Stimulated activated CD4-positive, alpha-beta T cell treated with anti-CD3 and anti-CD28 coated beads, Interleukin-1b, Interleukin-23, amount 100 ng/mL, for 1 hour (primary cell): ENCODE measurements at places on chromosomes 12 and 14.
A peak's percentile ranks its signal among the peaks of the same experiment; 100 is the strongest.

DNA sequence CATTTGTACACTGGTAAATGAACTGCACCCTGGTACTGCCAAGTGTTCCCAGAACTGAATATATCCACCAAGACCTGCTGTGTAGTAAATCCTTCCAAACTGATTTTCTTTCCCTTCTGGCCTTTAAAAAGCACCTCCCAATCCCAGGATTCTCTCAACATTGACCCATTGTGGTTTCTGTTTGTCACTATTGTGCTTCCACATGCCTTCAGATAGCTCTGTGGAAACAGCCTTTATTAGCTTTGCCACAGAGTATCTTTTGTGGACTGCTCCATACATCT, 949 bp upstream of the KIF21A start:
- no peak for DNase-seq

DNA sequence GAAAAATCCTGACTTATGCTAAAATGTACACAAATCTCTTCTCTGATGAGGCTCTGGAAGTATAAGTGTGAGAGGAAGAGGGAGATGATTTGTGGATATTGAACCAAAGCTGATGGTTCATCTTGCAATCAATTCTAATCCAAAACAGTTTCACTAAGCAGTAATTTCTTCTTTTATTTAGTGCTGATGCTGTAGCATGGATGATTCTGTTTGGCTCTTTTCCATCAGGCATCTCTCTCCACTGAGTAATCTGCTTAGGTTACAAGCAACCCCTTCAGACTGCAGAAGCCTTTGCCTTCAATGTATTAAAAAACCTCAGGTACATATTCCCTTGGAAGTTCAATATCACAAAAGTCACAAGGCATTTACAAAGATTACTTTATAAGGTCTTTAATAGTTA, 159.1 kb upstream of the CCDC198 start:
- no peak for DNase-seq

DNA sequence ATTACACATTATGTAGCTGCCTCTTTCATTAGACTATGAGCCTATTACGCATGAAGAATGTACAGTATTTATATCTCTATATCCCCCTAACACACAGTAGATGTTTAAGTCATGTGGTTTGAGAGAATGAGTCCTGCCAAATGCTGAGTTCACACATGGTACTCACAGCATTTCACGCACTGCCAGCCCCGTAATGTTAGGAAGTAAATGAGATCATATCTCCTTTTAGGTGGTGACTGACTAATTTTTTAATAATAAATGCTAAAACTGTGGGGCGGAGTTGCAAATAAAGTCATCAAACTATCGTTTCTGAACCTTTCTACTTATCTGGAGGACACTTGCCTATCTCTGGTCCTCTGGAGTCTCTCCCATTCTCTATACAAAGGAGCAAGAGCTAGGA, 343.8 kb downstream of the ADAMTS20 start:
- no peak for DNase-seq

DNA sequence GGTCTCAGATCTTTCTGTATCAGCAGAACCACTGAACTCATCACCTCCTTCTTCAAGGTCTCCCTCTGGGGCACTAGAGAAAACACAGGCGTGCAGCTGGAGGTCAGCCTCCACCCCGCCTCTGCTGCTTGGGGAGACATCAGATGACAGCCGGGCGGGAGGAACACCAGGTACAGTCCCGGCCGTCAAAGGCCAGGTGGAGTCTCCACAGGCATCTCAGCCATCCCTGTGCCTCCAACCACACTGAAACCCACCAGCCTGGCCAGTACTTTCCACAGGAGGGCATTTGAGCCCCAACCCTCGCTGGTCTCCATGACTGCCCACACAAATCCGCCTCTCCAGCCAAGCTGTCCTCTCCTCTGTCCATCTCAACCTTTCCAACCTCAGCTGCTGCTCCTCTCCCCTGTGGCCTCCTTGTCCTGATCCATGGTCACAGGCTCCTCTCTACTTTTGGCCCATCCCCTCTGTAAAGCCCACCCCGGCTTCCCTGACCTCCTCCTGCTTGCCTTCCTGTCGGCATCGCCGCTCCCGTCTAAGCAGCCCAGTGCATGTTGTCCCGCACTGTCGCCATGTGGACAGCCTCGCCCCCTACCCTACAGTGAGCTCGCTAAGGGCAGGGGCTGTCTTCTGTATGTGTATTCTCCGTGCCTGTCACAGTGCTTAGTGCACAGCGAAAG, 21.4 kb upstream of the FKBP4 start:
- no peak for DNase-seq

DNA sequence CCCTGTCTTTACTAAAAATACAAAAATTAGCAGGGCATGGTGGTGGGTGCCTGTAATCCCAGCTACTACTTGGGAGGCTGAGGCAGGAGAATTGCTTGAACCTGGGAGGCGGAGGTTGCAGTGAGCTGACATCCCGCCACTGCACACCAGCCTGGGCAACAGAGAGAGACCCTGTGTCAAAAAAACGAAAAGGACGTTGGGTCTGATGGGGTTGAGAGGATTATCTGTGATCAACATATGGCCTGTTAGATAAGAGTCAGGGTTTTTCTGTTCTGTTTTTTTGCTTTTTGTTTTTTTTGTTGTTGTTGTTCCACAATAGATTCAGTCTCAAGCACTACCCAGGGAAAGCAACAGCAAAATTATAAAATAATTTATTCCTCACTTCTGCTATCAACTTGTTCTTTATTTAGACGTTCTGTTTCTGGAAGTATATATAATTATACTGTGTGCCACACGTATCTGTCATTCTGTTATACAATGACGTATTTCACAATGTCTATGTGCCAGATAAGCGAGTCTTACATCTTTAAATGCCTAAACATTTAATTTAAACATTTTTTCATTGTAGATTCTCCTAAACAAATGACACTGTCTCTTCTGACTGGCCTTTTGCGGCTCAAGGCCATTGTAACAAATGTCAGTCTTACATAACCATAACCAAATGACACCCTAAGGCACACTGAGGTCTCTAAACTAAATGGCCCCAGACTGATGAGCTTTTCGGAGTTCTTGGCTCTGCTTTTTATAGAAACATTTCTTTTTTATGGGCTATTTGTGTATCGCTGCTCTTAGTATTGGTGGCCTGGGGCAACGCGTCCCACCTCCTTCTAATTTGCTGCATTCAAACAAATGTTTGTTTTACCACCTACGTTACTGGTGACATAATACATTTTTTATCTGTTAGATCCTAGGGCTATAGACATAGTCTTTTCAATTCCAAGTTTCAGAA, 7.2 kb upstream of the P2RX4 start:
- DNase-seq, result no peak

DNA sequence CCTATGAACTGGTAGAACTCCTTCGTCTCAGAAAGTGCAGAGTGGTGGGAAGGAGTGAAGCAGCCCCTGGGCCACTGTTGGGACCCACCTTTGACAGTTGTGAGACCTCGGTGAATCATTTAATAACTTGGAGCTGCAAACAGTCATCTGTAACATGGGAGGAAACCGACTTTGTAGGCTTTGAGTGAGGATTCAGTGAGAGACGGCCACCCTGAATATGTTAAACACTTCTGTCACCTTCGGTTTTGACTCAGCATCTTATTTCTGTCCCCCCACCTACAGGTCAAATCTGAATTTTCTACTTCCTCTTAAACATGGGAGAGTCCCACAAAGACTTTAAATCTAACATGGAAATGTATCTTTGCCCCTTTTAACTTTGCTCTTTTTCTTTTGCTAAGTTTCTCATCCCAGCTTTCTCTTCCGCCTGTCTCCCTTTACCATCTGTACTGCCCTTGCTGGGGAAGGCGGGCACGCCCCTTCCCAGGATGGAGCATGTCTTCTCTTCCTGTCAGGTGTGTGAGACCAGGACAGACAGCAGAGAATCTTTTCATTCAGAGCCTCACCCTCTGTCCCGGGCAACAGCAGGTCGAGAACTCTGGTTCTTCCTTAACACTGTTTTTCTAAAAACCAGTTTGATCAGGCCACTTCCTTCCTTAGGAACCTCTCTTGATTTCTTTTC, 37.1 kb downstream of the ZC3H14 start:
- DNase-seq, result no peak

GRCh38 chr14:91155626-91156089, 41.8 kb downstream of the DGLUCY start:
- DNase-seq, result no peak

DNA sequence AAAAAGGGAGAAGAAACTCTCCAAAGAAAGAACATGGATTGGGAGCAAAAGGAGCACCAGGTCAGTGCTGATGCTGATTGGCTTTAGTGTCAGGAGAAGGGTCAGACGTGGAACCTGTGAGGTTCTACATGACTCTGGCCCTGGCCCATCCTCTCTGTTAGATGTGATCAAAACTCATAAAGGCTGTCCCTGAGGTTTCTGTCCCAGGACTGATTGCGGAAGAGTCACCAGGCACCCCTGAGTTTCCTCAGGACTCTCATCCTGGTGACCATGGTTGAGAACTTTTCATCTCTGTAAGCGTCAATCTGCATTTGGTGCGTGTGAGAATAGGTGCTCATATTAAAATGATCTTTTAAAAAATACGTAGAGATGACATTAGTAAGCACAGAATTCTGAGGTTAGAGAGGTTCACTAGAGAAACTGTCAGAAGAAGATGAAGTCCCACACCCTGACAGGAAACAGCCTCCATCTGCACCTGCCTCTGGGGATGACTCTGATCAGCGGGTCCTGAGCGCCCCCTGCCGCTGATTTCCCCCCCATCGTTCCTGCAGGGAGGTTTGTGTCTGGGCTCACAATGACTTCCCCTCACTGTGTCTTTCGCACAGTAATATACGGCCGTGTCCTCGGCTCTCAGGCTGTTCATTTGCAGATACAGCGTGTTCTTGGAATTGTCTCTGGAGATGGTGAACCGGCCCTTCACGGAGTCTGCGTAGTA, 741.8 kb downstream of the TMEM121 start:
- peak; percentile 33 for DNase-seq

GRCh38 chr14:61451891-61452400, 130.6 kb downstream of the PRKCH start:
- DNase-seq, result no peak

GRCh38 chr12:18283831-18284230, 22.5 kb downstream of the PIK3C2G start:
- DNase-seq, result no peak

DNA sequence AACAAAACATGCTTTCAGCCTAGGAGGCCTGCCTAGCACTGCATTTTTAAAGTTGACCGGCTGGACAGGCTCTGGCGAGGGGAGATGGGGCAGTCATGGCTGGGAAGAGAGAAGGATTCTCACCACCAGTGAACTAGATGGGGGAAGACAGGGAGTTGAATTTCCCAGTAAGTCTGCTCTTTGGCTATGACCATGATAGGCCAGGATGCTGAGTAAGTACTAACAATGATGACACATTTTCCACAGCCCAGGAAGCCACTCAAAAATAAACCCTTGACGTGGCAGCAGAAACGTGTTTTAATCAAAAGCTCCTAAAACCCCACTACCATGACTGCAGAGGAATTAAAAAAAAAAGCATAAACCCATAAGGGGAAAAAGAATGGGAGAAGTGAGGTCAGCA, 19.0 kb downstream of the KCTD10 start:
- no peak for DNase-seq

- DNase-seq, result no peak
These were observed 7.7 kb upstream of the TMEM132D start for GRCh38 chr12:129911428-129912049.

- no peak for DNase-seq
These were observed 91.0 kb upstream of the DIO3 start for GRCh38 chr14:101470266-101470665.

DNA sequence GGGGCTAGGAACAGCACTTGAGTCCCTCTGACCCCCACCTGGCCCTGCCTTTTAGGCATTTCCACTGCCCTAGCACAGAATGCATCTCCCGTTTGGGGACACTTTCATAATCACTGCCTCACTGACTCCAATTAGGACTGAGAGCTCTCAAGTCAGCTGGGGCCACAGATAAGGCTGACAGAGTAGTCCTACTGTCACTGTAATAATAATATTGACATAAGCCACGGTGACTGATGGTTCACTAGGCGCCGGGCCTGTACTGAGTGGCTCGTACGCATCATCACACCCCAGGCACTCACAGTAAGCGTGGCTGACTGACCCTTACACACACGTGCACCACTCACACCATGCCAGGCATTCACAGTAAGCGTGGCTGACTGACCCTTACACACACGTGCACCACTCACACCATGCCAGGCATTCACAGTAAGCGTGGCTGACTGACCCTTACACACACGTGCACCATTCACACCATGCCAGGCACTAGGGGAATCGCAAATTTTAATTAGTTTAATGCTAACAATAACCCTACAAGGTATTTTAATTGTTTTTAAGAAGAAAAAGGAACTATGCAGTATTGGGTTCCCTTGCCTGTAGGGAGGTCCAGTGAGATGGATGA, 87.7 kb downstream of the CHGA start:
- DNase-seq, result no peak

DNA sequence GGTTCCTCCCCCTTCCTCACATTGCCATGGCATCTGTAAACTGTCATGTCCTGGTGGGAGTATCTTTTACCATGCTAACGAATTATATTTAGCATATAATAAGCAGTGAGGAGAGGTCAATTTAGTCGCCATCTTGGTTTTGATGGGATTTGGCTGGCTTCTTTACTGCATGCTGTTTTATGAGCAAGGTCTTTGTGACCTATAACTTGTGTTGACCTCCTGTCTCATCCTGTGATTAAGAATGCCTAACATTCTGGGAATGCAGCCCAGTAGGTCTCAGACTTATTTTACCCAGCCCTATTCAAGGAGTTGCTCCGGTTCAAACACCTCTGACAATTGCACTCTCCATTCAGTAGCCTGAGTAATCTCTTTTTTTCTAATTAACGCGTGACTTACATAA, 2.1 kb upstream of the EIF4B start:
- DNase-seq, result no peak

- no peak for DNase-seq
These were observed 42.0 kb downstream of the MOK start for GRCh38 chr14:102262929-102263462.

DNA sequence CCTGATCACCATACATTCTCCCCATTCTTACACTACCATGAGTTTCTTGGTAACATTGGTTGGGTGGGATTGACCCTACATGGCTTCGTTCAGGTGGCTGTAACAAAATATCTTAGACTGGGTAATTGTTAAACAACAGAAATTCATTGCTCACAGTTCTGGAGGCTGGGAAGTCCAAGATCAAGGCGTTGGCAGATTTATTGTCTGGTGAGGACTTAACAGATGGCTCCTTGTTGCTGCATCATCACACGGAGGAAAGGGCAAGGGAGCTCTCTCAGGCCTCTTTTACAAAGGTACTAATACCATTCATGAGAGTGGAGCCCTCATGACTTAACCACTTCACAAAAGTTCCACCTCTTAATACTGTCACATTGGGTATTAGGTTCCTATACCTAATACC, 116.7 kb upstream of the EGLN3 start:
- no peak for DNase-seq

GRCh38 chr12:122876731-122877130, 19.2 kb downstream of the VPS37B start:
- DNase-seq, result no peak
